Lower lobe of right lung (tissue), 2 donors: ENCODE measurements at places on chromosomes 7 and 10. TPM values are rescaled to one million over a fixed set of nuclear protein-coding genes. Genes with fewer than 3 reads are reported as not detected.

DNA sequence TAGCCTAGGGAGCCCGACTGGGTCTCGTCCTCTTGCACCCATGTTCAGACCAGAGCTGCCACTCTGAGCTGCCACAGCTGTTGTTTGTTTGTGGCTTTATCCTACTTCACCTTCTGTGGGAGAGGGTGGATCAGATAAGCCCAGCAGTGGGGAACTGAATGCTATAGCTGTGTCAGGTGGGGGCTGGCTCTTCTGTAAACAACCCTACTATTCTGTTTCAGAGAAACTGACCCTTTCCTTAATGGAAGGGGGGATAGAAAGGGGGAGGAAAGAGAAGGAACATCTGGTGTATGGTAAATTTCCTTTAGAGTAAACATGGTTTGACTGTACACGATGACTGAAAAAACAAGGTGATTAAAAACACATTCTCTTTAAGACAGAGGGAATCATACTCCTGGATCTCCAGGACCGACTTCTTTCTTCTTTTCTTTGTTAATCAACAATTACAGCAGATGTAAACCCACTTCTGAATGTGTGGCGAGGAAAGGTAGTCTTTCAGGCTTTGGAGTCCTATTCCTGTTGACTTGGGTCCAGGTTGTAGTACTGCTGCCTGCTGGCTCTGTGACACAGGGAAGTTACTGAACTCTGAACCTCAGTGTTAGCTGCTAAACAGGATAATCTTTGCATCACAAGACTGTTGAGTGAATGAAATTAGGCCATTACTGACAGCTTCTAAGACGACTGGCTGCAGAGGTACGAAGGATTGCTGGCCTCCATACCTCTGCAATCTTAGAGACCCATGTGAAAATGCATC lies 6.0 kb downstream of the PRXL2A start:
- no peak overlapping the region for H3K27ac ChIP-seq
- H3K4me3 ChIP-seq, result no peak overlapping the region
- H3K4me1 ChIP-seq, result peaks cover 35% of the 10 kb centered on the region
- DNase-seq, result no peak
- no peaks in the 10 kb centered on the region for H3K36me3 ChIP-seq
- H3K27me3 ChIP-seq, result no peaks in the 10 kb centered on the region

ACTL6B gene
- total RNA-seq, result not detected

GRCh38 chr10:4635883-4636282 lies 190.1 kb upstream of the AKR1E2 start:
- no peaks in the 10 kb centered on the region for H3K4me1 ChIP-seq
- no peaks in the 10 kb centered on the region for H3K27me3 ChIP-seq
- H3K36me3 ChIP-seq, result no peaks in the 10 kb centered on the region
- H3K4me3 ChIP-seq, result no peak overlapping the region
- H3K27ac ChIP-seq, result no peak overlapping the region

GRCh38 chr7:136526408-136527105 lies 341.9 kb upstream of the CHRM2 start:
- DNase-seq, result no peak
- no peaks in the 10 kb centered on the region for H3K4me1 ChIP-seq
- H3K36me3 ChIP-seq, result no peaks in the 10 kb centered on the region
- H3K27me3 ChIP-seq, result no peaks in the 10 kb centered on the region
- no peak overlapping the region for H3K27ac ChIP-seq
- H3K4me3 ChIP-seq, result no peak overlapping the region

DNA sequence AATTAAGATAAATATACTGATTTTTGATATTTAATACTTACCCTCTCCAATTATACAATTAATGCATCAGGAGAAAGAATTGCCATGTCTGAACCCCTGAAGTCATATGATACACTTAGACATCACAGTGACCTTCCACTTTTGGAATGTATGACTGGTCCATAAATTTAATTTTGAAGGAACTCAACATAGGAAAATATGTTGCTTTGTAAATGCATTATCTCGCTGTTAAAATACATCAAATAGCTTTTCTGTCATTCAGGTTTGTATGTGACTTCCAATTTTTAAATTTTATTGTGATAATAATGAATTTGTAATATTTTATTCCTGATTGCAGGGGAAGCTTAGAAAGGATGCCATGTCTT lies 631.9 kb upstream of the ANKRD30A start:
- no peak overlapping the region for H3K4me3 ChIP-seq
- DNase-seq, result no peak

DNA sequence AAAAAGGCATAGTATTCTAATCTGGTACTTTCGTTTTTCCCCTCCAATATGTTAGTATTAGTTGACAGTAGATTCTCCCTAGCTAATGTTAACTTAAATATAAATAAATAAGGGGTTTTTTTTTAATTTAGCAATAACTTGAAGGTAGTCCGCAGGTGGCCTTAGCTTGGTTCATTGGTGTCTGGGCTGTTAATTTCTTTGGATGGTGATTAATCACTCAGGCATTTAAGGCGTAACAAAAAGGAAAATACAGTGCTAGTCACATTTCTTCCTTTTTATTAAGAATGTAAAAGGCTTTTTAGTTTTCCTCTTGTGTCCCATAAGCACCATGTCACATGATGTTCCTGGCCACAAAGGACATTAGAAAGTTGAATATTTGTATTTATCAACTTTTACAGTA lies 161.0 kb upstream of the POT1 start:
- no peak overlapping the region for H3K27ac ChIP-seq
- no peak for DNase-seq
- H3K36me3 ChIP-seq, result no peaks in the 10 kb centered on the region
- H3K27me3 ChIP-seq, result no peaks in the 10 kb centered on the region
- no peaks in the 10 kb centered on the region for H3K4me1 ChIP-seq
- H3K4me3 ChIP-seq, result no peak overlapping the region

AVL9 gene
- total RNA-seq, result 37.8 TPM

DNA sequence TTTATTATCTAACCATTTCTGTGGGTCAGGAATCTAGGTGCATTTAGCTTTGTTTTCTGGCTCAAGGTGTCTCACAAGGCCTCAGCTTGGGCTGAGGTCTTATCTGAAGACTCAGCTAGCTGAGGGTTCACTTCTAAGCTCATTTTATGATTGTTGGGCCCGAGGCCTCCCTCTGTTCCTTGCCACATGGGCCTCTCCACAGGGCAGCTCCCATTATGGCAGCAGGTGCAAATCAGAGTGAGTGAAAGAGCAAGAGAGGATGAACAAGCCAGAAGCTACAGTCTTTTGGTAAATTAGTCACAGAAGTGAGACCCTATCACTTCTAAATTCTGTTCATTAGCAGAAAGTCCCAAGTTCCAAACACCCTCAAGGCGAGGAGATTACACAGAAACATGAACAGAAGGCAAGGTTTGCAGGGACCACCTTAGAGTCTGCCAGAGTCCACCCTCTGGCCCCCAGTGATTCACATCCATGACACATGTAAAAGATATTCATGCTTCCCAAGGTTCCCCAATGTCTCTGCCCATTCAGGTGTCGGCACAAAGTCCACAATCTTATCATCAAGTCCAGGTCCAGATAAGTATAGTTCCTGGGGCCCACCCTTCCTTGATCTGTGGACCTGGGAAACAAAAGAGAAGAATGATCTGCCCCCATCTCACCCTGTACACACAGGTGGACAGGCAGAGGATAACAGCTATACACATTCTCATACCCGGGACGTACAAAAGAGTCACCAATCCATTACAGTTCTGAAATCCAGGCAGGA lies 23.7 kb downstream of the FIGNL1 start:
- H3K36me3 ChIP-seq, result no peaks in the 10 kb centered on the region
- DNase-seq, result no peak
- no peak overlapping the region for H3K27ac ChIP-seq
- H3K27me3 ChIP-seq, result no peaks in the 10 kb centered on the region
- H3K4me1 ChIP-seq, result no peaks in the 10 kb centered on the region

GRCh38 chr7:149625340-149625946 lies 127.8 kb upstream of the ZNF746 start:
- H3K4me1 ChIP-seq, result peaks cover 26% of the 10 kb centered on the region
- H3K4me3 ChIP-seq, result peak overlapping the region; percentile 80
- H3K27me3 ChIP-seq, result no peaks in the 10 kb centered on the region
- peak; percentile 78 for DNase-seq
- peak overlapping the region; percentile 91 for H3K27ac ChIP-seq
- H3K36me3 ChIP-seq, result peaks cover 10% of the 10 kb centered on the region

- H3K4me1 ChIP-seq, result no peaks in the 10 kb centered on the region
- H3K36me3 ChIP-seq, result no peaks in the 10 kb centered on the region
- H3K27ac ChIP-seq, result no peak overlapping the region
- no peak for DNase-seq
- H3K4me3 ChIP-seq, result no peak overlapping the region
These were observed 167.3 kb downstream of the MAGI2 start for GRCh38 chr7:79286181-79286580.

CALHM3 gene
- not detected for total RNA-seq

DNA sequence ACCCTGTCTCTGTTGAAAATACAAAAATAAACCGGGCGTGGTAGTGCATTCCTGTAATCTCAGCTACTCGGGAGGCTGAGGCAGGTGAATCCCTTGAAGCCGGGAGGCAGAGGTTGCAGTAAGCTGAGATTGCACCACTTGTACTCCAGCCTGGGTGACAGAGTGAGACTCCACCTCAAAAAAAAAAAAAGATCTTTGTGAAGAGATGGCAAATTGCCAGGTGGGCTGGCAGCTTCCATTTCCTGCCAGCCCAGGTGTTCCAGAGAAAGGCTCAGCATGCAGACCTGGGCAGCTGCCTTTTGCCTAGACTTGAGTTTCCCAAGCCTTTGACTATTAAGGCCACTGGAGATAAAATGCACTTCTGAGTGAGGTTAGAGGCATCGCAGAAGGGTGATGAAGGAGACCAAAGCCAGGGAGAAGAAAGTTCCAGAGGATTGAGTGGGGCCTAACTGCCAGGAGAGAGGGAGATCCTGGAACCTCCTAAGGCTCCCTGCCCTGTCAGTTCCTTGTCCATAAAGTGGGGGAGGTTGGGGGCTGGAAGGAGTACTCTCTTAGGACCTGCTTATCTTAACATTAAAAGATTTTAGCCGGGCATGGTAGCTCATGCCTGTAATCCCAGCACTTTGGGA lies 10.0 kb upstream of the DDIT4 start:
- H3K27ac ChIP-seq, result peak overlapping the region; percentile 56
- H3K36me3 ChIP-seq, result no peaks in the 10 kb centered on the region
- no peak overlapping the region for H3K4me3 ChIP-seq
- H3K4me1 ChIP-seq, result peaks cover 47% of the 10 kb centered on the region
